Umbilical cord (tissue), 2 donors: ENCODE measurements at places on chromosomes 7 and 10. TPM values are rescaled to one million over a fixed set of nuclear protein-coding genes. Genes with fewer than 3 reads are reported as not detected.

The PHYHIPL gene
- total RNA-seq: 1.4 TPM

The VDAC2 gene
- 77.3 TPM for total RNA-seq

The ZSCAN25 gene
- 10.6 TPM for total RNA-seq

The SPDYE9 gene
- 1.7 TPM for total RNA-seq

The ANKRD1 gene
- 10.4 TPM for total RNA-seq

The OR9A2 gene
- total RNA-seq: not detected

The HYAL4 gene
- total RNA-seq: 2.6 TPM

The MYH16 gene
- not detected for total RNA-seq

The AUTS2 gene
- 49.8 TPM for total RNA-seq

The TRDMT1 gene
- 29.9 TPM for total RNA-seq

The CFAP46 gene
- total RNA-seq: 0.48 TPM

The HOXA4 gene
- total RNA-seq: 4.1 TPM

The CYCS gene
- total RNA-seq: 23.1 TPM

The CYP26C1 gene
- 0.24 TPM for total RNA-seq
